Body of pancreas (tissue), 4 donors: ENCODE measurements at places on chromosomes 4 and X.

GRCh38 chrX:52378870-52379269 lies 10.0 kb downstream of the XAGE2 start:
- no peak for DNase-seq

DNA sequence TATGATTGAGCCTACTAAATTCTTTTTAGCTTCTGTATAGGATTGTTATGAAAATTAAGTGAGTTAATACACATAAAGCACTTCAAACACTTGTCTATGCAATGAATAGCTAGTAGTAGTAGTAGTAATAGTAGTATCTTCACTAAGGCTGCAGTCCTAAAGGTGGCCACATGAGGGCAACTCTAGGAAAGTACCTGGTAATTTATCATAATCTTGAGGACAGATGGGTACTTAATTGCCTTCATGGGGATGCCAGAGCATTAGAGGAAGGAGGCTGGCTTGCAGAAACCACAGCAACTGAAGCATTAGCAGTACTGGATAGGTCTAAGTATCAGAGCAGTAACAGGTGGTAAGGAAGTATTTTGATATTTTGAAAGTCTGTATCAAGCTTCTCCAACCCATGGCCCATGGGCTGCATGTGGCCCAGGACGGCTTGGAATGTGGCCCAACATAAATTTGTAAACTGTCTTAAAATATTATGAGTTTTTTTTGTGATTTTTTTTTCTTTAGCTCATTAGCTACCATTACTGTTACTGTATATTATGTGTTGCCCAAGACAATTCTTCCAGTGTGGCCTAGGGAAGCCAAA lies 17.3 kb downstream of the NIPAL1 start:
- peak; percentile 20 for DNase-seq

DNA sequence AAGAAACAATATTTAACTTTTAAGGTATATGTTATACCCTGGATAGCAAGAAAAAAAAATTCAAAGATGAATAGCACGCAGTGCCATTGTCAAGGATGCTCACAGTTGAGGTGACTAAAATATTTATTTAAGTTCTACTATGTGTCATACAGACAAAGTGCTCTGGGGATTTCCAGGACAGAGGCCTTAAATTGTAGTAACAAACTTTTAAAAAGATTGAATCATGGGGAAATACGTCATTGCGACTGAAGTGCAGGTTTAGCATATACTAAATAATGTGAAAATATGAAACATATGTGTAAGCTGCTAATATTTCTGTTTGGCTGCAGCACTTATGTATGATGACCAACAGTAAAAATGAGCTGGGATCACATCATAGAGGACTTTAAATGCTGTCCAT lies 748.0 kb upstream of the PCDH7 start:
- DNase-seq = no peak

DNA sequence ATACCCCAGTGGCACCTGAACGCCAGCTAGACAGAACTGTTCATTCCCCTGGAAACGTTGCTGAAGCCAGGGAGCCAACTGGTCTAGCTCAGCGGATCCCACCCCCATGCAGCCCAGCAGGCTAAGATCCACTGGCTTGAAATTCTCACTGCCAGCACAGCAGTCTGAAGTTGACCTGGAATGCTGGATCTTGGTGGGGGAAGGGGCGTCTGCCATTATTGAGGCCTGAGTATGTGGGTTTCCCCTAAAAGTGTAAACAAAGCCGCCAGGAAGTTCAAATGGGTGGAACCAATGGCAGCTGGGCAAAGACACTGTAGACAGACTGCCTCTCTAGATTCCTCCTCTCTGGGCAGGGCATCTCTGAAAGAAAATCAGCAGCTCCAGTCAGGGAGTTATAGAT lies 213.0 kb downstream of the NKX6-1 start:
- DNase-seq = no peak

DNA sequence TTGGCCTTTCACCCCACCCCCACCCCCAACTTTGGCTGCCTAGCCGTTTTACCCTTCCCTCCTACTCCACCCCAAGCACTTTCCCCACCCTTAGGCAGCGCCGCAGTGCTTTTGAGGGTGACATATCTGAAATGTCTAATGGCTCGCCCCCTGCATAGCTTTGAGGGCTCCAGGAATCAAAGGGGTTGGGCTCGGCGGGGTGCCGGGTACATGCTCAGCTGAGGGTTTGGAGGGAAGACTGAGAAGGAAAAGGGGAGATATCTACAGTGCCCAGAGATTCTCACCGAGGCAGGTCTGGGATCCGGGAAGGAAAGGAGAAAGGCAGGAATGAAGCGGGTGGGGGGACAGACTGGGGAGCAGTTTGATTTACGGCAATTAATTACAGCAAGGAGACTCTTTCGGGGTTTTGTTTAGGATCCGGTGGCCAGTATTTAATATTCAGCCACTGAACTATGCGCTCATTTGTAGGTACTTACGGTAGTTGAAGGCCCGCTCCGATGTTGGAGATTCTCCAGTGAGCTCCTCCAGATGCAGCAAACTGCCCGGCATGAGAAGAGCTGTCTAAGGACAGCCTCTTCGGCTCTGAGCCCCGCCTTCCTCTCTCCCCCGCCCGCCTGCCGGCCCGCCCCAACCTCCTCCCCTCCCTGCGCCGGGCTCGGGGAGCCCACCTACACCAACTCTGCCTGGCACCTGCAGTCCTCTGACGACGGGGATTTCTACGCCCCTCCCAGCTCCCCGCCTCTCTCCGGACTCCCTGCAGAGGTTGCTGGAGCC lies at the start of gene IGSF1:
TSS of gene IGSF1 (minus strand) at position 569 of the 774 bp plus-strand sequence. CDS start 2,632 bp downstream, outside the sequence.
- peak; percentile 60 for DNase-seq

DNA sequence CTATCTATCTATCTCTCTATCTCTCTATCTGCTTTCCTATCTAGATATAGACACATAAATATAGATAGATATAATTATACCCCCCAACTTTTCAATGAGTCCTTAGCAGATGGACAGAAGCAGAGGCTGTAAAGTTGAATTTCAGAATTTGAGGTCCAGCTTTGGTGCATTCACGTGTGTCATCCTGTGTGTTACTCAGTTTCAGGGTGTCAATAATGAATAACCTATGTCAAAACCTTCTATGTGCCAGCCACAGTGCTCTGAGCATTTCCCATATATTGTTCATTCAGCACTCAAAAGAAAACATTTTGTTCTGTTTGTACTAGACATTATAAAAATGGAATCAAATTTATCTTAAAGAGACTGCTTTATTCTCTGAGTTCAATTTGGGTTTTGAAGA lies 310.0 kb downstream of the ARHGAP24 start:
- no peak for DNase-seq

GRCh38 chrX:151396042-151396824 lies 773 bp upstream of the VMA21 start:
- no peak for DNase-seq

DNA sequence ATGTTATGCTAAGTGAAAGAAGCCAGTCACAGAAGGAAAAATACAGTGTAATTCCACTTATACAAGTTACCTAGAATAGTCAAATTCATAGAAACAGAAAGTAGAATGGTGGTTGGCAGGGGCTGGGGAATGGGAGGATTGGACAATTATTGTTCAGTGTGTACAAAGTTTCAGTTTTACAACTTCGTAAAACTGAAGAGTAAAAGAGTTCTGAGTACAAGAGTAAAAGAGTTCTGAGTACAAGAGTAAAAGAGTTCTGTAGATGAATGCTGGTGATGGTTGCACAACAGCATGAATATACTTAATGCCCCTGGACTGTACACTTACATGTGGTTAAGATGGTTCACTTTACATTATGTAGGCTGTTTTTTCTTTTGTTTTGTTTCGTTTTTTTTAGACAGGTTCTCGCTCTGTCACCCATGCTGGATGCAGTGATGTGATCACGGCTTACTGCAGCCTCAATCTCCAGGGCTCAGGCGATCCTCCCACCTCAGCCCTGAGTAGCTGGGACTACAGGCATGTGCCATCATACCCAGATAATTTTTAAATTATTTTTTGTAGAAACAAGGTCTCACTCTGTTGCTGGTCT lies 230.9 kb downstream of the SOWAHB start:
- DNase-seq = no peak

DNA sequence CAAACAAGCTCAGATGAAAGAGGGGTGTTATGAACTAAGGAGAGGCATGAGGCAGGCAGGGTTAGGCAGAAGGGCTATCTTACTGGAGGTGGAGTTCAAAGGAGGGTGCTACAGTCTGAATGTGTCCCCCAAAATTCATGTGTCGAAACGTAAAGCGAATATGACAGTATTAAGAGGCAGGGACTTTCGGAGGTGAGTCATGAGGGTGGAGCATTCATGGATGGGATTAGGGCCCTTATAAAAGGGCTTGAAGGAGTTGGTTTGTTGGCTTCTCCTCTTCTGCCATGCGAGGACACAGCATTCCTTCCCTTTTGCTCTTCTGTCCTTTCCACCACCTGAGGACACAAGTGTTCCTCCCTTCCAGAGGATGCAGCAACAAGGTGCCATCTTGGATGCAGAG lies 22.9 kb downstream of the APLN start:
- DNase-seq = no peak

DNA sequence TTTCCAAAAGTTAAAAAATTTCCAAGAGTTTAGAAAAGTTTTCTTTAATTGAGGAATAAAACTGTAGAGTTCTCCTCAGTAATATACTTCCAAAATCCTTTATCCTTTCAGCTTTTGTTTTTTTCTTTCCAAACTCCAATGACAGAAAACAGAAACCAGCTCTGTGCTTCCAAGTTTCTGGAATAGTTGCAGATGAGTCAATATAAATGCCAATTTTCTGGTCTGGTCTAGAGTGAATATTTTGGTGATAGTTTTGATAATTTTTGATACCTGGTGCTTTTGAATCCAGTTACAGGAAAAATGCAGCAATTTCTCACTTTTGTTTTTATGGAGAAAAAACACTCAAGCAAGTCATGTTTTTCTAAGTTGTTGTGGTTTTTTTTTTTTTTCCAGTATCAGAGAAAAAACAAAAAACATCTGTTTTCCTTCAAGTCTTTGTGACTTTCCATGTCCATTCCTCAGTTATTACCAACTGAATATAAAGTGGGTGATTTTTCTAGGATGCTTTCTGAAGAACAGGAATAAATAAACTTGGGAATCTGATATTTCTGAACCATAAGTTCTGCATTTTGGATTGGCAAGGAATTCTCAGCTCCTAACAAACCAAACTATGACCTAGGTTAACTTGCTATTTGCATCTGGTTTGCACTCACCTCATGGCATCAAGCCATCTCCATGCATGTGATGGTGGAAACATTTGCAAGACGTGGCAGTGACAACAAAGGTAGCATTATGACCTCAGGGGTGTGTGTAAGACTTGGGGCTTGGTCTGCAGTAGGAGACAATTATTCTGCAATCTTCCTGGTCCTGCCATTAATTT lies 139.1 kb downstream of the VEGFC start:
- DNase-seq = no peak

DNA sequence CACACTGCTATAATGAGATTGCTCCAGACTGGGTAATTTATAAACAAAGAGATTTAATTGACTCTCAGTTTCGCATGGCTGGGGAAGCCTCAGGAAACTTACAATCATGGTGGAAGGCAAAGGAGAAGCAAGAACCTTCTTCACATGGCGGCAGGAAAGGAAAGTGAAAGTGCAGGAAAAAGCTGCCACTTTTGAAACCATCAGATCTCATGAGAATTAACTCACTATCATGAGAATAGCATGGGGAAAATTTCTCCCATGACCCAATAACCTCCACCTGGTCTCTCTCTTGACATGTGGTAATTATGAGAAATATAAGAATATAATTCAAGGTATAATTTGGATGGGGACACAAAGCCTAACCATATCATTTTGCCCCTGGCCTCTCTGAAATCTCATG lies 884.2 kb downstream of the GLUD2 start:
- no peak for DNase-seq

- DNase-seq = no peak
Observed at GRCh38 chr4:6362896-6363295, 93.2 kb downstream of the WFS1 start.

GRCh38 chrX:26789751-26790150 lies 573.8 kb downstream of the MAGEB5 start:
- no peak for DNase-seq

DNA sequence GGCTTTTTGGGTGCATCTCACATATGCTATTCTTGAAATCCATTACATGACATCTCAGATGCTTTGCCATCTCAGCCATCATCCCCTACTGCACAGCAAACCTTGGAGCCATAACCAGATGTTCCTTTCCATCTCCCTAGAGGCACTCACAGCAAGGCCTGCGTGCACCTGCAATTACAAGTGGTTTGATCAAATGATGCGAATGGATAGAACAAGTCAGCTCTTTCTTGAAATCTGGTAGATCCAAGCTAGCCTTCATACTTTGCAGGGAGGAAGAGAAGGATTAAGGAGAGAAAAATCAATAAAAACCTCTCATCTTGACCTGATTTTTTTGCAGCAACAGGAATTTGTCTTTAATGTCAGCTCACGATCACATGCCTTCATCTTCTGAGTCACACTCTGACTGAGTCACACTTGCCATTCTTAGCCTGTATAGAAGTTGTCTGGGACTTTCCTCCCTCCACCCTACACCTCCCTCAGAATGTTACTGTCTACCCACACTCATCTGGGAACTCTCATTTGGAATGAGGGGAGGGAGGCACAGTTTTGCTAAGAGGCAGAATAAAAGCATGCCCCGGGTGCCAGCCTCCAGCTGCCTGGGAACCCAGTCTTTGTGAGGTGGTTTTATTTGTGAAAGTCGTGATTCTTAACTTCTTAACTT lies 11.9 kb upstream of the TRIML1 start:
- DNase-seq = no peak

DNA sequence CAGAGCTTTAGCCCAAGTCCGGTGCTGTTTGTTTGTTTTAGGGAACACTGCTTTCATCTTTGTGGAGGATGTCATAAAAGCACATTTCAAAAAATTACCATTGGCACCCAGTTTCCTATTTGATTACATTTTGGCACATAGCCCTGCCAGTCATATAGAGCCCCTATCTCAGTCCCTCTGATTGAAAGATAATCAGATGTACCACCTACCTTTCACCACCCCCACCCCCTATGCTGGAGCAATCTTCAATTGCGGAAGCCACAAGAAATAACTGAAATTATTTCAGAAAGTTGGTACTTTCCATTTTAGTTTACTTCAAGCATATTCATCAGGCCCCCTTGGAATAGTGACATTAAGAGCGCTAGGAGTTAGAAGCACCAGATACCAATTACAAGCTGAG lies 136.7 kb upstream of the RPL34 start:
- no peak for DNase-seq

GRCh38 chr4:23922541-23923111 lies 32.8 kb upstream of the PPARGC1A start:
- DNase-seq = no peak

GRCh38 chr4:39320381-39321115 lies 45.6 kb downstream of the RFC1 start:
- no peak for DNase-seq

GRCh38 chr4:181966104-181966551 lies 277.1 kb upstream of the TENM3 start:
- DNase-seq = no peak

DNA sequence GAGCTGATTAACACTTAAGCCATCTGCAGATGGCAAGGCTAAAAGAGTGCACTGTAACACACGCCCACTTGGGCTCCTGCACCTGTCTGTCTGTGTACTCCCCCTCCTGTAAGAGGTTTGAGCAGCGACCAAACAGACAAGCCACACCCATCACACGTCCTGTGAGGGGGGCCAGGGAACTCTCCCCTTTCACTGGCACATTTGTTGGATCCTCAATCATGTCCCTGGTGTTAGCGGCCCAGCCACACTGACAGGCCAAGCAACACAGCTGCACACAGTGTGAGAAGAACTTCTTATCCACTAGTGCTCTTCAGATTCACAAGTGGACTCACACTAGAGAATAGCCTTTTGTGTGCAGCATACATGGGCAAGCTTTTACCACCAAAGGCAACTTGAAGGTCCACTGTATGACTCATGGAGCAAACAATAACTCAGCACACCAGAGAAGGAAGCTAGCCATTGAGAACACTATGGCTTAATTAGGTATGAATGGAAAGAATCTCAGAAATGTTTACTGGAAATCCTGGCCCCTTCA lies 29.1 kb upstream of the UTP14A start:
- DNase-seq = no peak
